ENCODE measurements at places on chromosomes 5 and 9.

DNA sequence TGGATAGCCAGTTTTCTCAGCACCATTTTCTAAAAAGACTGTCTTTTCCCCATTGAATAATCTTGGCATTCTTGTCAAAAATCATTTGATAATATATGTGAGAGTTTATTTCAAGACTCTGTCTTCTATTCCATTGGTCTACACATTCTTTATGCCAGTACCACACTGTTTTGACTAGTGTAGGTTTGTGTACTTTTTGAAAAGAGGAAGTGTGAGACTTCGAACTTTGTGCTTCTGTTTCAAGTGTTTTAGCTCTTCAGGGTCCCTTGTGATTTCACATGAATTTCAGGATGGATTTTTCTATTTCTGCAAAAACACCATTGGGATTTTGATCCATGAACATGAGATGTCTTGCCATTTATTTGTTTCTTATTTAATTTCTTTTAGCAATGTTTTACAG is 78.5 kb upstream of the ALDH1A1 start:
- no peak for DNase-seq

GRCh38 chr5:179795049-179795862 is 1.5 kb downstream of the LTC4S start:
- no peak for DNase-seq

DNA sequence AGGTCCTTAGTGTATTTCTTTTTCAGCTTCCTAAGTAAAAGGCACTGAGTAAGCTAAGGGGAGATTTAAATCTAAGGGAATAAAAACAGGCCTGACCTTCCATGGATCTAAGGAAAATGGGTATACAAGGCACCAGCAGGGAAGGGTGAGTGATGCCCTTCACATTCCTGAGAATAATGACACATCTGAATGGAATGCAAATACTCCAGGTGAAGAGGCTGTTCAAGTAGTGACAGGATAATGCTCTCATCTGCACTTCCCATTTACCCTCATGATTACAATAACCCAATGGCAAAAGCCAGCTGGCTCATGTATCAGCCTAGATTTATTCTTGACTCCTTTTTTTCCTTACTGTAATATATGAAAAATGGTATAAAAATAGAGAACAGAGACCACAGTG is 216.2 kb upstream of the ACTBL2 start:
- DNase-seq, result no peak

DNA sequence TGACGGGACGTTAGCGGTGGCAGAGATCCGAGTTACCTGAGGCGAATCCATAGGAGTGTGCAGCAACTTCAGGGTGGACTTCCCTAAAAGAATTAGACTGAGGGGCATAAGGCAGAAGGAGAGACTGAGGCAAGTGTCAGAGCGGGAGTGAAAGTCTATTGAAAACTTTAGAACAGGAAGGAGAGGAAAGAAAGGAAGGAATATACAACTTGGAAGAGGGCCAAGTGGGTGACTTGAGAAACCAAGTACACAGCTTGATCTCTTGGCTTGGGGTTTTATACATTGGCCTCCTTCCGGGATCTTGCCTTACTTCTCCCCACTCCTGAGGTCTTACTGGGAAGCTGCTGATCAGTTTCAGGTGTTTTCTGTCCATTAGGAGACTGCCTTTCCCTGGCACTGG is 84.9 kb downstream of the SNX18 start:
- no peak for DNase-seq

- DNase-seq, result no peak
Observed at GRCh38 chr5:1244976-1245375, 19.8 kb downstream of the SLC6A18 start.

DNA sequence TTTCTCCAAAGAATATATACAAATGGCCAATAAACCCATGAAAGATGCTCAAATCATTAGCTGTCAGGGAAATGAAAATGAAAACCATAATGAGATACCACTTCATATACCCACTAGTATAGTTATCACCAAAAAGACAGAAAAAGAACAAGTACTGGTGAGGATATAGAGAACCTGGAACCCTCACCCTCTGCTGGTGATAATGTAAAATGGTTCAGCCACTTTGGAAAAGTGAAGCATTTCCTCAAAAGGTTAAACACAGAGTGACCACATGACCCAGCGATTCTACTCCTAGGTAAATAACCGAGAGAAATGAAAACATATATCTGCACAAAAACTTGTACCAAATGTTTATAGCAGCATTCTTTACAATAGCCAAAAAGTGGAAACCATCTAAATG is 72.0 kb downstream of the HSD17B3 start:
- DNase-seq, result no peak

DNA sequence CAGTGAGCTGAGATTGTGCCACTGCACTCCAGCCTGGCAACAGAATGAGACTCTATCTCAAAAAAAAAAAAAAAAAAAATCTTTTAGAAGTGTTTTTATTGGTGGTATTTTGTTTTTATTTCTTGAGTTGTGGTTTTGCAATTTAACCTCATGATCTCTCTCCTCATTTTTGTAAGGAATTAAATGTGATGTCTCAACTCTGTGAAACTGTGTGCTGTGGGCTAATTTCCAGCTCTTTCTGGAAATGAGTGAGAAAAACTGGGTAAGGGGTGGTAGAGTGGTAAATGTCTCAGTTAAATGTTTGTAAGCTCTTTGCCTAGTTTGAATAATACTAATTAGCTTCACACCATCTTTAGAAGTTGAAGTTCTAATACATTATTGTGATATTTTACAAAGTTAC is 29.0 kb downstream of the ACO1 start:
- DNase-seq, result peak; percentile 19

DNA sequence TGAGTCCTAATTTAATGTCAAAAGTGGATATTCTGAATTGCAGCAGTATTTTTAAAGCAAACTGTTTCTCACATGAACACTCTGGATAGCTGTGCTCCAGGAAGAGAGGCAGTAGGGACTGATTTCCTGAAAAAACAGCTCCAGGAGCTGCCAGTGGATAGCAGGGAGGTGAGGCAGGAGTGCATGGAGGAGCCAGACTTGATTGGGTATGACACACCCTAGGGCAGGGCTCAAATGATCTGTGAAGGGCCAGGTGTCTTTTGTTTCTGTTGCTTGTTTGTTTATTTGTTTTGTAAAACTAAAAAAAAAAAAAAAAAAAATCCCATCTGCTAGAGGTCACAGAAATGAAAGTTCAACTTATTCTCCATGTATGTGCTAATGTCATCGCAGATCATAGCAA is 83.4 kb downstream of the ADRB2 start:
- no peak for DNase-seq

DNA sequence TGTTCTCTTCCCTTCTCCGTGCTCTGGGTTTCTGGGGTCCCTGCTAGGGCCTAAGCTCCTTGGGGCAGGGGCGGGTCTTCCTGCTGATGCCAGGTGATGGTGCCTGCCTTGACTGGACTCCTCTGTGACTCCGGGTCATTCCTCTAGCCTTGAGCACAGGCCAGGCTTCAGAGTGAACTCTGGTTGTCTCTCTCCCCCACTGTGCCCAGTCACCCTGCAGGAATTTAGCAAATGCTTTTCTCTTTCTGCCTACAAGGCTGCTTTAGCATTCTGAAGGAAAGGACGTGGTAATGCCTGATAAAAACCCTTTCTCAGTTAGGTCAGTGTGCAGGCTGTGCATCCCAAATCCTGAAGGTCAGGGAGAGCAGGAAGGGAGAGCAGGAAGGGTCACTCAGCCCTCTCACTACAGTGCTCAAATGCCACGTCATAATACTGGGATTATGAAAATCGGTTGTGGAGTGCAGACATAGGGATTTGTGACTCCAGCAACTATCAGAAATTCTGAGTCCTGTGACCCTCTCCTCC is 2.7 kb downstream of the CXCL14 start:
- peak; percentile 75 for DNase-seq

DNA sequence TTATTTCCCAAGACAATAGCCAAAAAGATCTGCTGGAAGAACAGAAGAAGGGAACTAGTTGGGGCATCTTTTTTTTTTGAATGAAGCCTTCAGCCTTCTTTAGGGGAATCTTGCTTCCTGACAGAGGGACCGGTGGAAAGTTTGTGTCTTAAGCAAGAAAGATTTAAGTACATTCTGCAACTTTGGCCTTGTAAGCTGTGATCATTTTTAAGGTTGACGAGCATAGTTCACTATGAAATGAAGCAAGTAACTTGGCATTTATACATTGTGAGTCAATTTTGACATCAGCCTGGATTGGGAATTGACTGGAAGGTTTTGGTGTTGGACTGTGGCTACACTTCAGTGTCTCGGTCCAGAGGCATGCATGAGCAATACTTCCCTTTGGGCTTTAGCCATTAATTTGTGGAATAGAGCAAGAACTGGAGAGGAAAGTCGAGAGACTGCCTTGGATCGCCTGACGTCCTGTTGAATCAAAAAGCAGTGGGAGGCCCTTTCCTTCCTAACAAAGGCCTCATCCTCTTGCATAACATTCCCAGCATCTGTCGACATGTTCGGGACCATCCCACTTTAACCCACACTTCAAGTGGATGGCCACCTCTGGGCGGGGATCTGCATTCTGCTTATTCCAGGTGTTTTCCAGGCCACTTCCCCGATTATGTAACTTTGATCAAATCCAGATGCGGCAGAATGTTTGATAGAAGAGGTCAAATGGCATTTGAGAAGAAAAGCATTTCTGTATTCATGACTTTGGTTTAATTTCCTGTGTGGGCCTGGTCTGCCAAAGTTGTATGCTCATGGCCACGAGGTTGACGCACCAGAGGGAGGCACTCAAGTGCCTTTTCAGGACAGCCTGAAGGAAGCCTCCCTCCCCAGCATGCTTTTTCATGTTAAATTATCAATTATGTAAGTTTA is 12.5 kb downstream of the ABL1 start:
- peak; percentile 90 for DNase-seq

GRCh38 chr5:149857499-149857898 is 87.1 kb downstream of the PDE6A start:
- DNase-seq, result no peak

GRCh38 chr5:139078345-139078744 is 119.8 kb downstream of the SIL1 start:
- DNase-seq, result no peak

GRCh38 chr9:81609782-81610739 is 79.3 kb downstream of the TLE1 start:
- DNase-seq, result peak; percentile 48

DNA sequence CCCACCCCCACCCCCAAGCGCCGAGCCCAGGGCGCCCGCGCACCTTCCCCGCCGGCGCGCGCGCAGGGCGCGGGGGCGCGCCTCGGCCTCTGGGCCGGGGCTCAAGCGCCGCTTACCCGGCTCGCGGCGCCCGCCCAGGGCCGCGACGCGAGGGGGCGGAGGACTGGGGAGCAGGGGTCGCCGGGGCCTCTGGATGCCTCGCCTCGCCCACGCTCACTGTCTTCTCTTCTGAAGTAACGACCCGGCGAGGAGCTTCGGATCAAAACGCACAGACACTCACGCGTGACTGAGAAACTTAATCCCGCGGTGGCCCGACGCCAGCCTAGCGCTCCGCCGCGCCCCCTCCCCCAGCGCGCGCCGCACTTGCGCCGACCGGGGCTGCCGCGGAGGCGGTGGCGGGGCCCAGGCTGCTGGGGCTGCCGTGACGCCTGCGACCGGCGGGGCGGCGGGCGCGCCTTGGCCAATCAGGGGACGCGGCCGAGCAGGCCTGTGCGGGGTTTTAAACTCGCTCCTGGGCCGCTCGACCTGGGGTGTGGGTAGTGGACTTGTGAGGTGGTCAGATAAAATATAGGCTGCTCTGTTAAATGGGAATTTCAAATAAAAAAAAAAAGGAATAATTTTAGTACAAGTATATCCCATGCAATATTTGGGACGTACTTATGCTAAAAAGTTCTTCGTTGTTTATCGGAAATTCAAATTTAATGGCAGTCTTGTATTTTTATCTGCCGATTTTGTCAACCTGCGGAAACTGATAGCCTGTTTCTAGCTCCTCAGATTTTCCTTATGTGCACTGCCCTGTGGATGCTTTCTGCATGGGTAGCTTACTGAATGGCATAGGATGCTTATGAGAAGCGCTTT is at the start of gene MPDZ:
TSS of gene MPDZ (minus strand) at position 409 of the 858 bp plus-strand sequence. CDS start 29,377 bp downstream, outside the sequence.
- peak; percentile 92 for DNase-seq

DNA sequence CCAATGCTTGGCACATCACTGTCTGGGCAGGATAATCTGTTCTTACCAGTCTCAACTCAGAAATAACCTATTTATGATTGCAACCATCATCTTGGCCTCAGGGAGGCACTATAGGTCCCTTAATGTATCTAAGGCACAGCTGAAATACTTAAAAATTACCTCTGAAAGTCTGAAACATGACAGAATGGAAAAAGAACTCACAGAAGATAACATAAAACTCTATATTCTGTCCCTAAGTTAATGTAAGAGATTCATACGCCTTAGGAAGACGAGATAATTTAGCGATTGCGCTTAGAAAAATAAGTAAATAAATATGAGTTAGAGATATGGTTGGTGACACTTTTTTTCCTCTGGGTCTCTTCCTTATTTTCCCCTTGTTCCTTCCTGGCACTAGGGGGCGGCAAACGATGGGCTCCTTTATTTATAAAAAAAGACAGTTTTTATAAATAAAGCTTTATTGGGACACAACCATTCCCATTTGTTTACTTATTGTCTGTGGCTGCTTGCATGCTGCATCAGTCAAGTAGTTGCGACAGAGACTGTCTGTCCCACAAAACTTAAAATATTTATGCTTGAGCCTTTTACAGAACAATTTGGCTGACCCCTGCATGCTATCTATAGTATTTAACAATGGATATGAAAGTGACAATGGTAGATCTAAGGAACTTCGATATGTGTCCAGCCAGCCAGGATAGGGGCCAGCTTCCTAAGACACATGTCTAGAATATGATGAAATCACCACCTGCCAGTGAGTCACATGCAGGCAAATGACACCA is 79.6 kb downstream of the PDE4D start:
- peak; percentile 47 for DNase-seq

GRCh38 chr5:127324756-127325155 is 34.2 kb downstream of the MEGF10 start:
- no peak for DNase-seq

DNA sequence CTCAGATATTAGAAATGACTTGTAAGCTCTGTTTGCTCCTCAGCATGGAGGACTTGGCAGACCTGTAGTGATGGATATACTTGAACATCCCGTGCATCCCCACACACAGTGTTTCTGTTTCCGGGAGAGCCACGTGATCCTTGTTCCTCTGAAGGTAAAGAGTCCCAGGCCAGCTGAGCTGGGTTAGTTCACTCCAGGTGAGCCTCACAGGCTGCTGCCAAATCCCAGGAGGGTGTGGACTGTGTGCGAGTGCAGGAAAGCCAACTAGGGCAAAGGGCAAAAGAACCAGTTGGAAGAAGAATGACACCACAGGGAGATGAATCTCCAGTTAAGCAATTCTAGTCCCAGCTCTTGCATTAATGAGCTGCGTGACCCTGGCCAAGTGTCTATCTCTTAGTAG is 10.4 kb upstream of the TOMM5 start:
- no peak for DNase-seq

GRCh38 chr9:120737416-120738165 is 23.3 kb upstream of the MEGF9 start:
- DNase-seq, result no peak

GRCh38 chr9:97311798-97312500 is 4.5 kb downstream of the CCDC180 start:
- DNase-seq, result no peak

- no peak for DNase-seq
Observed at GRCh38 chr5:168030912-168031311, 260.5 kb upstream of the WWC1 start.

Data from GM03348 (cell line).